ENCODE measurements at places on chromosomes 1 and 21.
A peak's percentile ranks its signal among the peaks of the same experiment; 100 is the strongest.

GRCh38 chr1:186152620-186153239 is 222.3 kb downstream of the TPR start:
- no peak for DNase-seq

DNA sequence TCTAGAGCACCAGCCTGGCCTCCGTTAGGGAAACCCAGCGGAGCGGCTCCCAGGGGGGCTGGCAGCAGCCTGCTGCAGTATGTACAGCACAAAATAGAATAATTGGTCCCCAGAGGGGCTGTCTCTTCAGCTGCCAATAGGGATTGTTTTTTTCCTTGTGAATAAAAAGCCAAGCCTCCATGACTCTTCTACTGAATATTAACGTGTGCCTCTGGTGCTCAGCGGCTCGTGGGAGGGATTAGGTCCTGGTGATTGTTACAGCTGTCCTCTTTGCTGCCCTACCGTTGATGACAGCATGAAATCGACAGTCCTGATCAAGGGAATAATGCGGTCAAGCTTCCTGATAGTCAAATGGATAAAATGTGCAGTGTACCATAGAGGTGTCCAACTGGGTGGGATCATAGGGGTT is 190.7 kb upstream of the RUNX1 start:
- no peak for DNase-seq

- DNase-seq: no peak
Observed at GRCh38 chr21:46180778-46181391, 3.4 kb downstream of the SPATC1L start.

DNA sequence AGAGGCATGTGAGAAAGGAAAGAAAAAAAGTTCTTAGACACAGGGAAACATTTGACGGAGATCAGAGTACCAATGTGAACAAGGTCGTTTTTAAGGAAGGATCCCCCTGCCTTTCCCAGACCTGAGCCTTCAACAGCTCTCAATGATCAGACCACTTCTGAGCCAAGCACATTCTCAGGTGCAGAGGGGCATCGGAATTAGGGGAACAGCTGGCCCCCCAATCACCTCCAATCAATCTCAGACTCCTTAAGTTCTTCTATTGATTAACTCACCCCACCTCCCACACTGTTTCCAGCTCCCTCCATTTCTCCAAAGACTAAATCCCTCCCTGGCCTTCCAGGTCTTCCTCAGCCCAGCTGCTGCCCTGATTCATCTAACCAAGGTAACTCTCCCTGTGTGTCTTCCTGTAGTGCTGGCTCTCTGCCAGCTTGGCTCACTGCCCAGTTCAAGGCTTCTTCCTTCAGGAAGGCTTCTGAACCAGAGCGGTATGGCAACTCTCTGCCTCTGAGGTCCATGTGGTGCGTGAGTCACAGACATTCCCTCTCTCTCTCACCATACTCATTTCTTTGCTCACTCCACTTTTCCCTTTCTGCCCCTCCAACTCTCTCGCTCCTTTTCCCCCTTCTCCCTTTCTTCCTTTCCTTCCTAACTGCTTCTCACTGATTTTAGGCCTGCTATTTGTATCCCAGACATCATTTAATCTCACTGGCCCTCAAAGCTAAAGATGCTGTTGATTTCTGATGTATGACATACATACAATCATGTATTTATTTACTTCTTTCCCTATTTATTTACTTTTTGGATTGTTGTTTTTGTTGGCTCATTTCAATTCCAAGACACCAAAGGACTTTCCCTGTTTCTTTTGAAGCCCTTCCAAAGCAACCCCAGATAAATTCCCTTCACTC is 18.1 kb downstream of the CFAP45 start:
- peak; percentile 67 for DNase-seq

DNA sequence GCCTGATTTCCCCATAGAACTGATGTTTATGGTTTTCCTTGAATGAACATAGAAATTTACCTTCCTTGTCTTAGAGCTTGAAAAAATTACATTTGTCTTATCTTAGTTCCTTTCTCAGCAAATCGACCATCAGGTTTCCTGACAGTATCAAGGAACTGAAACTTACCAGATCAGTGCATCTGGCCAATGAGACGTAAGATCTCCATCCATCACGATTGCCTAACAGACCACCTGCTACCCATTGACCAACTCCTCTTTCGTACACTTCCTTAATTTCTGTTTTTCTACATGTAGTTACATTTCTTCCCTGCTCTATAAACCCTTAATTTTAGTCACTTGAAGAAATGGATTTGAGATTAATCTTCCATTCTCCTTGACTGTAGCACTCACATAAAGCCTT is 57.4 kb upstream of the TMPRSS15 start:
- no peak for DNase-seq

GRCh38 chr1:44694863-44695478 is 20.5 kb downstream of the ARMH1 start:
- DNase-seq: no peak
